ENCODE measurements at places on chromosomes 5 and 9. TPM values are rescaled to one million over a fixed set of nuclear protein-coding genes. Genes with fewer than 3 reads are reported as not detected.
A peak's percentile ranks its signal among the peaks of the same experiment; 100 is the strongest.

- peak; percentile 57 for DNase-seq
Observed at GRCh38 chr9:91036826-91037510, 235.3 kb downstream of the SYK start.

DNA sequence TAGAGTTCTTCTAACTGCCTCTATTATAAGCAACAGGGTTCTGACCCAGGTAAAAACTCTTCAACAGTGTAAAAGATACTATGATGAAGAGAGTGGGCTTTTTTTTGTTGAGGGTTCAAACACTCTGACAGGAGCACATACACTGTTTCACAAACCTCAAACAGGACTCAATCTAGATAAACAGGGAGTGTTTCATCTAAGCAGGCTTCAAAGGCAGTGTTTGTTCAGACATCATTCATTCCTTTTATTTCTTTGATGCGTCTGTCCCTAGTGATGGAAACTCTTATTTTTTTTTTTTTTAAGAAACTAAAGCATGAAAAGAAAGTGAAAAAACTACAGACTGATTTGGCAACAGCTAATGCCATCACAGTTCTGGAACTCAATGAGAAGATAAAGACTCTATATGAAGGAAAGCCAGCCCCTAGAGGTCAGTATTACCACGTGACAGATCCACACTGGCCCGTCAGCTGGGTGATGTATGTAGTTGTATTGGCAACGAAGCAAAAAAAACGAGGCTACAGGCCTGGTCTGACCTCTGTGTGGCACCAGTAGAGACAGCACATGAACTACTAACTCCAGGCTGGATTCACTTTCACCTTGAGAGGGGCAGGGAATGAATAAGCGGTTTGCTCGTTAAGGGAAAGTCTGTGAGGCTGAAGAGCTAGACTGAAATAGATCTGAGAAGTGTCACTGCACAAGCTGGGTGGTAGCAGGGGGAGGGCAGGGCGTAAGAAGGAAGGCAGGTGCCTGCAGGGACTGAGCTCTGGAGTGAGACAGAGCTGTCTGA, 172.2 kb downstream of the CCDC192 start:
- DNase-seq = peak; percentile 31

GRCh38 chr5:74575741-74576538, 64.6 kb downstream of the ENC1 start:
- DNase-seq = no peak

Gene PIP5KL1
- not detected for polyA plus RNA-seq

DNA sequence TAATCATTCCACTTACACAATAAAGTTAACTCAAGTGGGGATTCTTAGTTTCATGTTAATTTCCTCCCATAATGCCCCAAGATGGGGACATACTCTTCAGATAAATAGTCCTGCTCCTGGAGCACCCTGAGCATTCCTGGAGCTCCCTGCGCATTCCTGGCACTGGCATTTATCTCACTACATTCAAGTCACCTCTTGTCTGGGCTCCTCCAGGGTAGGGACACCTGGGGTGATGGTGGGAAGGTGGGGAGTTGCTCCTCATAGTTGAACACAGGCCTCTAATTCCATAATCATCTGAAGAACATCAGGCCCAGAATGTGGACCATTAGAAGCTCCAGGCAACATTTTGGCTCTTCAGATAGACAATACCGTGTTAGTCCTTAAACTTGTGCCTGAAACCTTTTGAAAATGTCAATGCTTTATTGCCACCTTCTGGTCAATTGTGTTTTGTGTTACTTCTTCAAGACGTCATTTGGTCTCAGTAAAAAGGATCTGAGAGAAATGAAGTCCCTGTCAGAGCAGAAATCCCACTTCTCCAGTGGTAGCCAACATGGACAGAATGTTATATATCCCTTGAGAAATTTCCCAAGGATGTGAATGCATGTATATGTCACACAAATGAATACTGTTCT, 14.2 kb upstream of the AGGF1 start:
- DNase-seq = no peak

DNA sequence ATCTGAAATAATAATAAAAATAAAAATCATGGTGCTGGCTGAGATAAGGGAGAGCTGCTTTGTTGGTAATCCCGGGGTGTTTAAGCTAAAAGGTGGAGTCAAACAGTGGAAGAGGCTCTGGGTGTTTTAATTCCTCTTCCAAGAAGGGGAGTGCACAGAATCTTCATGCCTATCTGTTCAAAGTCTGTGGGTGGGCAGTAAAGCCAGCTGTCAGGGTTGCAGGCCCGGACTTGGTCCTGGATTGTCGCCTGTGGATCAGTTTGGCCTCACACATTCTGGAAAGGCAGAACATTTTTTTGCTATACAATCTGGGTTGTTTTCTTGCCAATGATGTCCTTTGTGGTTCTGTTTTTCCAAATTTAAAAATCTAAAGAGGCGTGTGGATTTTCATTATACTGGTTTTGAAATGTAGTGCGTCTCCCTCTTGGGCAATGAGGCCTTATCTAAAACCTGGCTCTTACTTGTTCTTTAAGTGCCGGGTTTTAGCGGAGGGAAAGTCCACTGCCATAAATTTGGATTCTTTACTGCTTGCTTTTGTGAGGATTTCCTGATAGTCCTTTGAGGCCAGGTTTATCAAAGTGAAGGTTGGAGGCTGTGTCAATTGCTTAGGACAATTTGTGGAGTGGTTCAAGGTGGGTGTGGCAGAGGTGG, 5.8 kb downstream of the ANKDD1B start:
- no peak for DNase-seq

DNA sequence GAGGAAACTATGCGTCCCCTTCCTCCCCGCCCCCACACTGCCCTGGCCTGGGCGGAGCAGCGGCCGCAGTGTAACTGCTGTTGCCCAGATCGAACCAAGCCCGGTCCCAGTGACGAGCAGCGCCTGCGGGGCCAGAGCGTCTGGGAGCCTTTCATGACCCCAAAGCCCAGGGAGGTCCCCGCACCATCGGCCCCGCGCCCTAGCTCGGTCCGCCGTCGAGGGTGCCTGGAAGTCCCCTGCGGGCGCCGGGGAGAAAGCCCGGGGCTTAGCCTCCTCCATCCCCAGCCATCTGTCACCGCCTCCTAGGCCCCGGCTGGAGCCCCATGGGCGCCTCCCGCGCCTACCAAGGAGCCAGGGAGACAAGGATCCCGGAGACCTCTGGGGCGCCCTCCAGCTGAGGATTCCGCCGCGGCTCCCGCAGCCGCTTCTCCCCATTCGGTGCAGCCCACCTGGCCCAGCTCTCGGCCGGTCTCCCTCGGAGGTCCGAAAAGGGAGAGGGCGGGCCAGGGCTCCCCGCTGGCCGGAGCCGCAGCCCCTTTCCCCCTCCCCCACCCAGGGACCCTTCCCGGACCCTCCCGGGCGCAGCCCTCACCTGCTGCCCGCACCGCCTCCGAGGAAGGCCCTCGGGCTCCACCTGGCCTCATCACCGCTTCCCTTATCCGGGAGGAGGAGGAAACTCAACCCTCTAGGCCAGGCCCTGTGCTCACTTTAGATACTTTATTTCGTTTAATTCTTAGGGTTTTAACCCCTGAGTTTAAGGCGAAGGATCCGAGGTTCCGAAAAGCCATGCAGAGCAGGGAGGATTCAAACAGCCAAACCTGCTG, 45.6 kb downstream of the APTX start:
- no peak for DNase-seq

Gene NUTM2G
- not detected for polyA plus RNA-seq

- DNase-seq = no peak
Observed at GRCh38 chr9:137139468-137140150, 655 bp downstream of the GRIN1 start.

- DNase-seq = peak; percentile 9
Observed at GRCh38 chr9:17063535-17064135, 71.2 kb upstream of the CNTLN start.

DNA sequence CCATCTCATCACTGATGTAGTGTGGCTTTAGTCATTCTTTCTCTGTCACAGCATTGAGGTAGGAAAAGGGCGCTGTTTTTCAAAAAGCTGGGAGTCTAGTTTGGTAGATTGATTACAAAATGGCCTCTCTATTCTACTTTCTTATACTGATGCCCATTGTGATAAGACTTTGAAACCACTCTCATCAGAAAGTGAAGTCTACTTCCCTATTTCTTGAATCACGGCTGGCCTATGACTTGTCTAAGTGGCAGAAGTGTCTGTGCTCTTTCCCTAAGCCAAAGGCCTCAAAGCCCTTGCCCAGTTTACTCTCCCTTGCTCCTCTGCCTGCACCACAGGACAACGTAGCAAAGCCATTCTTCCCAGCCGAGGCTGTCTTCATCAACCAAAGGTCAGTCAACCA, 83.0 kb upstream of the IL33 start:
- DNase-seq = no peak

DNA sequence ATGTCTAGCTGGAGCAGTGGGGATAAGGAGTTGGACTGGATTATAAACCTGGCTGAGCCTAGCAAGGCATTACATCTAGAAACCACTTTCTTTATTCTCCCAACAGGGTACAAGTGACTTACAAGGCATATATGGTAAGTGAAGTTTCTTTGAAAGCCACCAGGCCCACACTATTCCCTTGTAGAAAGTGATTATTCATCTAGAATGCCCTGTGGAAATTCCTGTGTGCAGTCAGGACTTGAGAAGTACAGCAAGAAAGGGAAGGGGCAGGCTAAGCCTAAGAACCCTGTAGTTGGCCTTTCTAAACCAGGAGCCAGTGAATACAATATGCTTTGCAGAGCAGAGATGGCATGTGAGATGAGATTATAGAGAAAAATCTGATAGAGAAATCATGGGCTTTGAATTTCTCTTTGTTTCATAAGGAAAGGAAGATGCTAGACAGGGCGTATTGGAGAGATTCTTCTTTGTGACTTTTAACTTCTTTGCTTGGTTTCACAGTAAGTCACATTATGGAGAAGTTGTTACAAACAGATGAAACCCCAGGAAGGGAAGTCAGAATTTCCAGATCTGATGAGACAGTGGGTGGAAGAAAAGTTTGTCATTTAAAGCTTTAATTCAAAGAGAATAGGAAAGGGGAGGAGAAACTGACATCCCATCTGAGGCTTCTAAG, 321.7 kb downstream of the NDUFS4 start:
- DNase-seq = no peak

DNA sequence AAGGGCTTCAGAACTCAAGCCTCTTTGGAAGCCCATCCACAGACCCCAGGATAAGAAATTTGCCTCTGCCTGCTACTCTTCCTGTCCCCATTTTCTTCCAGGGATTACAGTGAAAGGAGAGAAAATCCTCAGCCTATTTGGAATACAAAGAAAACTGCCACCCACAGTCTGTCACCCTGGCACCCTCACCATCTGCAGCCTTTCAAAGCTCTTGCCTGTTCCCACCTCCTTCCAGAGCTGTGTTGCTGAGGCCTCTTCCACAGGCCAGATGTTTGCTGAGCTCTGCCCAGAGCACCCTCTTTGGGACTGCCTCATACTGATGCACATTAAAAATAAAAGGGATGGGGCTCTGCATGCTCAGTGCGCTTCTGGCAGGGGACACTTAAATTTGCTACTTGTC, 35.9 kb upstream of the TAF1L start:
- DNase-seq = no peak

DNA sequence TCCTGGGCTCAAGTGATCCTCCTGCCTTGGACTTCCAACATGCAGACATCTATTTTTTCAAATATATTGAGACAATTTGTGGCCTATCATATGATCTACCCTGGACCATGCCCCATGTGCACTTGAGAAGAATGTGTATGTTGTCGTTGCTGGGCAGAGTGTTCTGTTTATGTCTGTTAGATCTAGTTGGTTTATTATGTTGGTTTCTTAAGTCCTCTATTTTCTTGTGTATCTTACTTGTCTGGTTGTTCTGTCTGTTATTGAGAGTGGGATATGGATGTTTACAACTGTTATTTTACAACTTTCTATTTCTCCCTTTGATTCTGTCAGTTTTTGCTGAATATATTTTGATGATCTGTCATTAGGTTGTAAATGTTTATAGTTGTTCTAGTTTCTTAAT, 10.2 kb upstream of the TMEM171 start:
- no peak for DNase-seq

DNA sequence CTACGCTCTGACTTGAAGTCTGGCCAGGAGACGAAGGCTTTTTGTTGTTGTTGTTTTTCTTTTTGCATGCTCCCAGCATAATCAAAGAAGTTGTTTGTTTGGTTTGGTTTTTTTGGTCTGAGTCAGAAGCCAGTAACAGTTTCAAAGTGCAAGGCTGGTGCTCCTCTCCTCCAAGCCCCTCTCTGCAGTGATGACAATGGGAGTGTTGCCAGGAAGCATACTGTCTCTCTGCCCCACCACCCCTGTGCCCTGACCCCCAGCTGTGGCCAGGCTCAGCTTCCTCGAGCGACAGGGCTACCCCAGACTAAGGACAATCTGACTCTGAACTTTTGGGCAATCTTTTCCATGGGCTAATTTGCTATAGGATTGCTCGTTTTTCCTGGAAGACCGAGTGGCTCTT, 173.8 kb upstream of the PITX1 start:
- DNase-seq = no peak

DNA sequence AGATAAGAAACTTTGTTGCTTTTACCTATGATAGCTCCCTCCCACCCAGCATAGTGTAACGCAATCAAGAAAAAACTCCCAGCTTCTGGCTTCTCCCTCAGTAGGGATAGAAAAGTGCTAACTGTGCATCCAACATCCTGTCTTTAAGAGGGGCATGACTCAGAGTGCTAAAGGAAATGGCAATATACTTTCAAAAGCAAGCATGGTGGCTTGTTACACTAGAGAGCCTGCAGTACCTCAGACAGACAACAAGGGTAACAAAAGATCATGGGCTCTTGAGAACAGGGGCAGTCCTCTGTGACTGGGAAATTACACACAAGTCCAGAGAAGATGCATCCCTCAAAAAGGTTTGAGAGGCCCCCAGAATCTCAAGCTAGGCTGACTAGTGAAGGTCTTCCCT, 37.8 kb downstream of the PRELID2 start:
- DNase-seq = no peak

Gene SLC36A3
- polyA plus RNA-seq = not detected

- no peak for DNase-seq
Observed at GRCh38 chr9:91943478-91944470, 6.3 kb downstream of the ROR2 start.

Gene PITX1
- polyA plus RNA-seq = not detected

Measured in immature natural killer cell (primary cell).